ENCODE measurements at places on chromosomes 12 and 14.

DNA sequence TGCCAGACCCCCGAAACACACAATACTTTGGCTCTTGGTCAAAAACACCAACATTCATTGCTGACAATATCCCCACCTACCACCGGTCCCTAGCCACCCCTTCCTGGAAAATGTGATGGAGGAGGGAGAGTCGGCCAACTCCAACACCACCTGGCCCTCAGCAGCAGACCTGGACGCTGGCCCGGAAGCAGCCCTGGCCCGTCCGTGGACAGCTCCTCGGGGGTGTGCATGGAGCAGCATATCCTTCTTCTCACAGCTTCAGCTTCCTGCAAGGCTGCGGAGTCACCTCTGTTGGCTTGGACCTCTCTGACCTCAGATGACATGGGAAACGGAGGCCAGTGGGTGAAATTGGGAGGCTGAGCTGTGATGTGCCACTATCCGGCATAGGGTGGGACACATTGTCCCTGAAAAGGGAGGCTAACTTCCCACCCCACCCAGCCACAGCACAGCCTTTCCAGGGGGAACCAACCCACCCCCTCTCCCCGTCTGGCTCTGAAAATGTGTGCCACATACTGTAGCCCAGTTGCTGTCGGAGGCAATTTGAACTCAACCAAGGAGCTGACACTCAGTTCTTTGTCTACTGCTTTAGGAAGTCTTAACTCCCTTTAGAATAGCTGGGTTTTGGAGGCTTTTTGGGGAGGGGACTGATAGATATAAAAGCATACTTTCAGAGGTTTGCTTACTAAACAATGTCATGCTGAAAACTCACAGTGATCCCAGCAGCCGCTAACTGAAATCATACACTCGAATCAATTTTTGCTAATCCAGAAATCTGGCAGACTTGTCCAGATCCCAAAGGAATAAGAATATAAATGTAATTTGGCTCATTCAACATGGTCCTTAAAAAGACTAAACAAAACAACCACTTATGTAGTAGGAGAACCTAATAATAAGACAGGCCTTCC, 43.1 kb upstream of the LTA4H start:
- H3K27ac ChIP-seq, result no peak overlapping the region
- H3K4me1 ChIP-seq, result no peaks in the 10 kb centered on the region
- H3K27me3 ChIP-seq, result no peaks in the 10 kb centered on the region
- peak; percentile 53 for DNase-seq
- H3K4me3 ChIP-seq, result no peak overlapping the region
- no peaks in the 10 kb centered on the region for H3K36me3 ChIP-seq

- H3K36me3 ChIP-seq, result no peaks in the 10 kb centered on the region
- no peaks in the 10 kb centered on the region for H3K4me1 ChIP-seq
- no peak overlapping the region for H3K27ac ChIP-seq
- no peak for DNase-seq
- no peaks in the 10 kb centered on the region for H3K27me3 ChIP-seq
These were observed 35.2 kb upstream of the KITLG start for GRCh38 chr12:88615490-88615889.

DNA sequence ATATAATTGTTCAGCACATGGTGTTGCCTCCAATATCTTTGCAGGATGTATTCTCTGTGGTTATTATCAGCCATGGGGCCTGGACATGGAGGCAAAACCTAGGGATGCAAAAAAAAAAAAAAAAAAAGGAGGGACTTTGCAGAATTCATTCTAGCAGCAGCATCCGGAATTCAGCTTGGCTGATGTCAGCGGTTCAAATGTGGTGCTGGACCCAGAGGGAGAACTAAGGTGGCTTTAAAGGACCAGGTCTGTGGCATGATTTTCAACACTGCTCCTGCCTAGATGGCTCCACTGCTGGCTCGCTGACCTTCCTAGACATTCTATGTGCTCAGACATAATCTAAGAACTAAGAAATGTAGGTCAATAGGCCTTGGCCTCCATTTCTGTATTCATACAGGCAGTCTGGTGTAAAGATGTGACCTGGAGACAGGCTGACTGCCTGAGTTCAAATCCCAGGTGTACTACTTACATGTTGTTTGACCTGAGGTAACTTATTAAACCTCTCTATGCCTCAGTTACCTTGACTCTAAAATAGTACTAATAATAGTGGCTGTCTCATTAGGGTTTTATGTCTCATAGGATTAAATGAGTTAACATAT, 108.6 kb downstream of the PPM1A start:
- no peak overlapping the region for H3K27ac ChIP-seq
- H3K4me1 ChIP-seq, result no peaks in the 10 kb centered on the region
- H3K4me3 ChIP-seq, result no peak overlapping the region
- H3K36me3 ChIP-seq, result no peaks in the 10 kb centered on the region
- H3K27me3 ChIP-seq, result no peaks in the 10 kb centered on the region

- H3K4me3 ChIP-seq, result no peak overlapping the region
- H3K4me1 ChIP-seq, result no peaks in the 10 kb centered on the region
- peaks cover 27% of the 10 kb centered on the region for H3K36me3 ChIP-seq
- DNase-seq, result no peak
- H3K27me3 ChIP-seq, result no peaks in the 10 kb centered on the region
These were observed 40.6 kb downstream of the ZDHHC17 start for GRCh38 chr12:76804435-76804976.

- DNase-seq, result peak; percentile 19
- no peaks in the 10 kb centered on the region for H3K4me1 ChIP-seq
- H3K27ac ChIP-seq, result no peak overlapping the region
- H3K4me3 ChIP-seq, result peak overlapping the region; percentile 29
These were observed 624 bp downstream of the RIN3 start for GRCh38 chr14:92513966-92514843.

GRCh38 chr14:75982266-75983018, 647 bp upstream of the TGFB3 start:
- peak overlapping the region; percentile 91 for H3K4me3 ChIP-seq
- H3K27ac ChIP-seq, result peak overlapping the region; percentile 81
- peak; percentile 88 for DNase-seq

DNA sequence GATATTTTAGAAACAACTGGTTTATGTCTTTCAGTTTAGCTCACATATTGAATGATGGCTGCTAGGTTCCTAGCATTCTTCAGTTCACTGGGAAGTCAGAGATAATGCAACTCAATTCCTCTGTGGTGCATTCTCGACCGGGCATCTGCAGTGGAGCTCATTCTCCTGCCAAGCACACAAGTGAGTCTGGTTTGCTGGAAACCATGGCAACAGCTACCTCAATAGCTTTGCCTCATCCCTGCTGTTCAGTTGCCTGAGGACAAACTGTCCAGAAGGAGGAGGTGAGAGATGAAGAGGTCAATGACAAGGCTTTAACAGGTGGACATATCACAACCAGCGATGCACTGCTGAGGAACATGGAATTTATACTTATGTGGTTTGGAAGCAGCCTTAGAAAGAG, 816.9 kb downstream of the AACS start:
- H3K36me3 ChIP-seq, result no peaks in the 10 kb centered on the region
- no peak overlapping the region for H3K27ac ChIP-seq

GRCh38 chr12:4027412-4027811, 154.2 kb upstream of the PARP11 start:
- H3K4me3 ChIP-seq, result no peak overlapping the region
- H3K27me3 ChIP-seq, result peaks cover 55% of the 10 kb centered on the region
- H3K27ac ChIP-seq, result no peak overlapping the region
- no peaks in the 10 kb centered on the region for H3K36me3 ChIP-seq

DNA sequence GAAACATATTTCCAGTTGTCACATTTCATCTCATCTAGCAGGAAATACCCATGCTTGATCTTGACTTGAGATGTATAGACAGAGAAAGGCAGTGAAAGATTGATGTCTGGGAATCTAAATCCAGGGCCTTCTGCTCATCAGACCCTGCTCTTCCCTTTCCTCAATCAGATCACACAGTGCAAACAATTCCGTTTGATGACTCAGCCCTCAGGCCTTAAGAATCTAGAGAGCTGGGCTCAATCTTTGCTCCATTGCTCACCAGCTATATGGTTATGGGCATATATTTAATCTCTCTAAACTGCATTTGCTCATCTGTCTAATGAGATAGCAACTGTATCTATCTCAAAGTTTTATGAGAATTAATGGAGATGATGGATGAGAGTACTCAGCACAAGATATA, 201.8 kb upstream of the CCDC196 start:
- no peaks in the 10 kb centered on the region for H3K27me3 ChIP-seq
- peak; percentile 5 for DNase-seq

DNA sequence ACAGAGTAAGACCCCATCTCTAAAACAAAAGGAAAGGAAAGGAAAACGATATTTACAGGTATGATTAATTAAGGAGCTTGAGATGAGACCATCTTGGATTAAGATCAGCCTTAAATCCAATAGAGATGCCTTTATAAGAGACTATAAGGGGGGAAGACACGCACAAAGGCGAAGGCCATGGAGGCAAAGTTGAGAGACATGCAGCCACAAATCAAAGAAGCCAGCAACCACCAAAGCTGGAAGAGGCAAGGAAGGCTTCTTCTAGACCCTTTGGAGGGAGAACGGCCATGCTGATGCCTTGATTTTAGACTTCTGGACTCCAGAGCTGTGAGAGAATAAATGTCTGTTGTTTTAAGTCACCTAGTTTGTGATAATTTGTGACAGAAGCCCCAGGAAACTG, 39.6 kb upstream of the MED13L start:
- H3K27ac ChIP-seq, result no peak overlapping the region
- H3K4me1 ChIP-seq, result peaks cover 13% of the 10 kb centered on the region
- no peak overlapping the region for H3K4me3 ChIP-seq
- no peaks in the 10 kb centered on the region for H3K36me3 ChIP-seq
- no peak for DNase-seq
- no peaks in the 10 kb centered on the region for H3K27me3 ChIP-seq

GRCh38 chr14:67674480-67675218, at the start of gene VTI1B:
TSS of gene VTI1B (minus strand) at chr14:67674632. CDS start at chr14:67674489, 143 bp downstream.
- H3K27ac ChIP-seq, result peak within 1 kb of the TSS; percentile 100
- H3K36me3 ChIP-seq, result peaks cover 10% of the 10 kb centered on the region
- peak within 1 kb of the TSS; percentile 89 for H3K4me3 ChIP-seq
- peaks cover 9% of the 10 kb centered on the region for H3K4me1 ChIP-seq
- H3K27me3 ChIP-seq, result no peaks in the 10 kb centered on the region

GRCh38 chr14:36227344-36227743, 50.8 kb upstream of the PTCSC3 start:
- H3K27ac ChIP-seq, result no peak overlapping the region
- no peak for DNase-seq
- no peaks in the 10 kb centered on the region for H3K36me3 ChIP-seq
- H3K27me3 ChIP-seq, result no peaks in the 10 kb centered on the region
- H3K4me3 ChIP-seq, result no peak overlapping the region

DNA sequence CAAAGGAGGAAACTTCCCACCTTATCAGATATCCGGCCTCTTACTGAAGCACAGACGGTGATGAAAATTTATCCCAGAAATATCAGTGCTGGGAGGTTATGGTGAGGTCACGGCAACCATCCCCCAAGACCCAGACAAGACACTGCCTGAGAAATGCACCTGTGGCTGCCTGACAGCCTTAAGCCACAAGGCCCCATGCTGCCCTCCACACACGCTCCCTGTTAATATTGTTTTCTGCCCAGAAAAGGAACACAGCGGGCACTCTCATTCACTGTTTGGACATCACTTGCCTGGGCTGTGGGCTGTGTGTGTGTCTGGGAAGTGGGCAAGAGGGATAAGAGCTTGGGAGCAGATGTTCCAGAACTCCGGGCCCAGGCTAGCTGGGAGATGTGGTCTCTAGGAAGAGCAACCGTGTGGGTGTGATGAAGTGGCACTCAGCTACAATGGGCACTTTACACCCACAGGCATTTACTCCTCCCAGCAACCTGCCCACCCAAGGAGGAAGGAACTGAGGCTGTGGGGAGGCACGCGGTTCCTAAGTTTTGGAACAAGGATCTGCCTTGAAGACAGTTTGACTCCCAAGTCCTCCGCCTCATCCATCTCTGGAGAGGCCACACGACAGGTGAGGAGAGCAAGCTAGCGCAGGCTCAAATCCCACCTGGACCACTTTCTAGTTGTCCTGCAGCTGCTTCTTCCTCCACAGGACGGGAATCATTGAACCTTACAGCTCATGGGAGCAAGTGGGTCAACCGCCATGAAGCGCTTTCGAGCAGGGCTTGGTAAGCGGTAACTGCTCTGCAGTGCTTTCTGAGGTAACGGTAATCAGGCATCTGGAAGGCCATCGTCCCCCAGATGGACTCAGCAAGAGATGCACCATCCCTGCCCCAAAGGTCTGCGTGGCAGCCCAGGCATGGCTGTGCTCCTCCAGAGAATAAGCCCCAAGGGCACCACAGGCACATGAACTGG, 91.4 kb downstream of the CHGA start:
- H3K4me1 ChIP-seq, result peaks cover 34% of the 10 kb centered on the region
- no peak for DNase-seq
- no peak overlapping the region for H3K27ac ChIP-seq
- no peaks in the 10 kb centered on the region for H3K27me3 ChIP-seq

DNA sequence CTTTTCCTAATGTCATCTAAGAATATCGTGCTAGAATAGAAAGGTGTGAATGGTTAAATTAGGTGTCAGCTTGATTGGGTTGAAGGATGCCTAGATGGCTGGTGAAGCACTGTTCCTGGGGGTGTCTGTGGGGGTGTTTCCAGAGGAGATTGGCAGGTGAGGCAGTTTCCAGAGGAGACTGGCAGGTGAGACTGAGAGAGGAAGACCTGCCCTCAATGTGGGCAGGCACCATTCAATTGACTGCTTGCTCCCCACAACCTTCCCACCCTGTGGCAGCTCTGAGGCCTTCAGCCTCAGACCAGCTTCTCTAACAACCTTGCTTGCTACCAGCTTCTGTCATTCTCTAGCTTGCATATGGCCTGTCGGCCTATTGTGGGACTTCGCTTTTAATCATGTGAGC, 9.2 kb downstream of the RNASE9 start:
- H3K27ac ChIP-seq, result no peak overlapping the region
- no peaks in the 10 kb centered on the region for H3K27me3 ChIP-seq
- H3K36me3 ChIP-seq, result no peaks in the 10 kb centered on the region
- H3K4me1 ChIP-seq, result peaks cover 4% of the 10 kb centered on the region
- no peak overlapping the region for H3K4me3 ChIP-seq

GRCh38 chr14:70898111-70898745, 9.0 kb upstream of the PCNX1 start:
- no peaks in the 10 kb centered on the region for H3K36me3 ChIP-seq
- no peak overlapping the region for H3K4me3 ChIP-seq
- H3K27me3 ChIP-seq, result no peaks in the 10 kb centered on the region
- no peak overlapping the region for H3K27ac ChIP-seq
- H3K4me1 ChIP-seq, result no peaks in the 10 kb centered on the region
- no peak for DNase-seq

DNA sequence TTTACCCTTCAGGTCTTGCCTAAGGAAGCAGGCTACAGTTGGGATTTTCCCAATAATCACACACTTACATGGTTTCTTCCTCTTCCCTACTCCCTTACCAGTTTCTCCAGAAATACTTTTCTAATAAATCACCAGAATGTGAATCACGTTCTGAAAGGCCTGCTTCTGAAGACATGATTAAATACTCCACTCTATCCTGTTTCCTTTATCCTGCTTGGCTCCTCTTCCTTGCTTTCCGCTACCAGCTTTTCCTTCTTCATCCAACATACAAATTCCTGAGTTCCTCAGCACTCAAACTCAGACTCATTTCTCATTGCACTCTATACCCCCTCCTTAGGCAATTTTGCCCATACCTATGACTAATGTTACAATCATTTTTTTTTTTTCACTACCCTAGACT, 118.3 kb downstream of the MGAT4C start:
- H3K27me3 ChIP-seq, result no peaks in the 10 kb centered on the region
- H3K27ac ChIP-seq, result no peak overlapping the region
- no peak for DNase-seq
- H3K4me3 ChIP-seq, result no peak overlapping the region
- H3K4me1 ChIP-seq, result no peaks in the 10 kb centered on the region
- H3K36me3 ChIP-seq, result no peaks in the 10 kb centered on the region

- H3K27ac ChIP-seq, result no peak overlapping the region
- H3K4me1 ChIP-seq, result no peaks in the 10 kb centered on the region
- H3K27me3 ChIP-seq, result no peaks in the 10 kb centered on the region
- no peaks in the 10 kb centered on the region for H3K36me3 ChIP-seq
These were observed 66.2 kb upstream of the BCL2L14 start for GRCh38 chr12:12004524-12004923.
